ENCODE measurements at places on chromosomes 3 and 15.

DNA sequence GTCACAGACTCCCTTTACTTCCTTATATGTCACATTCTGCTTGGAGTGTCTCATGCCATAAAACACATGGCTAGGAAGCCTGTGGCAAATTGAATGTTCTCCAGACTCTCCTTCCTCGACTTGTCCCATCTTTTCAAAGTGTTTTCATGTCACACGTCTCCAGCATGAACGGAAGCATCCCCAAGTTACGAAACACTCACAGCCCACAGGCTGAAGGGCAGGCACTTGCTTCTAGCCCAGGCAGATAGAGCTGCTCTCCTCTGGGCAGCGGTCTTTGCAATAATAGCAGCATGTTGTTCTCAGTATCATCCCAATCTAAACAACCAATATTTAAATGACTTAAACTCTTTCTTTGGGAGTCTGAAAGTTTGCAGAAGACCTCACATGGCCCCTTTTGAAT, 85.3 kb upstream of the ADAMTS9 start:
- DNase-seq, result no peak

GRCh38 chr3:51075221-51075775, 309.8 kb upstream of the MANF start:
- DNase-seq, result no peak

- peak; percentile 12 for DNase-seq
These were observed 107.3 kb upstream of the TRIM42 start for GRCh38 chr3:140570602-140571001.

- no peak for DNase-seq
These were observed 2.1 kb upstream of the RHO start for GRCh38 chr3:129526121-129526900.

DNA sequence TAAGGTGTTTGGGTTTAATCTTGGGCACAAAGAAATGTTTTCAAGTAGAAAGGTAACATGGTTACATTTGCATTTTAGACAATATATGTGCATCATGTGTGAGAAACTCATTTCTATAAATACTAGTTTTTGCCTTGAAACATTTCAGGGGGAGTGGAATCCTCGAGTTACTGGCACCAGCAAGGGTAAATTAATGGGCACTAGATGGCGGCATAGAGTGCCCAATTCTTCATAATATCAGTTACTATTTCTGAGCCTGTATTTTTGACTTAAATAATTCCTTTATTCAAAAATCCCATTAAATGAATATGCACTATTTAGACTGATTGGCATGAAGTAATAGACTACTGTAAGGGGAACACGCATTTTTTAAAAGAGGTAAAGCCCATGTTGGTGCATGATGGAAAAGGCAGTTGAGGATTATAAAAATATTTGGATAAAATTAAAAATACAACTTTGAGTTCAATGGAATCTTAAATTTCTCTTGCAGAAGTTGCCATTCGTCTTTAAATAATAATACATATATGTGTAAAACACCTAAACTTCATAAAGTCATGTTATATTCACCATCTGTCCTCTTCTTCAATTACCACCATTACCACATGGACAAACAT, 106.3 kb downstream of the ZBTB20 start:
- DNase-seq, result no peak

DNA sequence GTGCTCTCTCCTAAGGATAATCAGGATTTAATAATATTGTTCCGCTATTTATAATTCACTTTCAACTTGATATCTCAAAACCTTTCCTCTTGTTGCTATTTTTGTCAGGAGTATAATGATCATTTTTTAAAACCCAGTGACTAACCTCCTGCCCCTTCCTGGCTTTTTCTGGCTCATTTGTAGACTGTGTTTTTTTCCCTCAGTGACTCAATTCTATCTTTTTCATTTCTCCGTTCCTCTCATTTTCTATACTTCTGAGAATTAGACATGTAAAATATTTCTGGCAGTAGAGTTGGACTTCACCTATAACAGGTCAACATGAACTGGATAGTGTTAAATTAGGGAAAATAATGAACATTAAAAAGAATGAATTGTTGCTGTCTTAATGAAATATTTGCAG, 490.7 kb downstream of the EDEM1 start:
- no peak for DNase-seq

DNA sequence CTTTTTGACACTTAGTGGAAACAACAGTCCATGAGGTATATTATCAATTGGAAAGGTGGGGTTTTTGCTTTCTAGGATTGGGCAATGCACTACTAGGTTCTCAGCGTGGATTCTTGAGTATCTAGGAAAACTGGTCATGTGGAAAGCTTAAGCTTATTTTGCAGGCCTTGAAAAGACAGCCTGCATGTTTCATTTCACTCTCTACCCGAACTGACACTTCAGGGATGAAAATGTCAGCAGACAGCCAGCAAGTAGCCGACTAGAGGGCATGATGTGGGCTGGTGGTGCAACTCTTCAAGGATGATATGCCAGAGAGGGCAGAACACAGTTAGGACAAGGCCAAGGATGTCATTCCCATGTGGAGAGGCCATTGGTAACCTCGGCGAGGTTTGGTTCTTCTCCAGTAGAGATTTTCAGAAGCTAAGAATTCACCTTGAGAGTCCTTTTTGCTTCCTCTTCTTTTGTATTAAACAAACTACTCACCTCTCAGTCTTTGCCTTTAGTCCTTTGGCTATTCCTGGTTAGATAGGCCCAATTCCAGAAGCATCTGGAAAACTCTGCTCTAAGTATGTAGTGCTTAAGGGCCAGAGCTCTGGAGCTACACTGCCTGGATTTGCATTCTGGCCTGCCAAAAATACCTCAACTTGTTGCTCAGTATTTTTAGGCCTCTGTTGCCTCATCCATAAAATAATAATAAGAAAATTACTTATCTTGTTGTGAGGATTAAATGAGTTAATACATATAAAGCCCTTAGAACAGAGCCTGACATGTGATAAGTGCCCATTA, 17.9 kb downstream of the LPP start:
- DNase-seq, result no peak

- DNase-seq, result no peak
These were observed 9.2 kb upstream of the PDZRN3 start for GRCh38 chr3:73633916-73634344.

- no peak for DNase-seq
These were observed 67.7 kb downstream of the SLC30A4 start for GRCh38 chr15:45454814-45455213.

GRCh38 chr3:62370858-62371719, 2.3 kb downstream of the FEZF2 start:
- no peak for DNase-seq

- peak; percentile 69 for DNase-seq
These were observed 25.8 kb upstream of the LRRFIP2 start for GRCh38 chr3:37200141-37200540.

GRCh38 chr3:125055913-125056745, at the start of gene HEG1:
TSS of gene HEG1 (minus strand) at chr3:125055997. CDS start at chr3:125055890, 107 bp downstream.
- peak; percentile 19 for DNase-seq
